ENCODE measurements at places on chromosomes 13 and 19.

GRCh38 chr13:26400545-26400944 is 146.6 kb downstream of the CDK8 start:
- no peak for DNase-seq

- no peak for DNase-seq
Observed at GRCh38 chr13:111469916-111470506, 149.6 kb downstream of the TEX29 start.

DNA sequence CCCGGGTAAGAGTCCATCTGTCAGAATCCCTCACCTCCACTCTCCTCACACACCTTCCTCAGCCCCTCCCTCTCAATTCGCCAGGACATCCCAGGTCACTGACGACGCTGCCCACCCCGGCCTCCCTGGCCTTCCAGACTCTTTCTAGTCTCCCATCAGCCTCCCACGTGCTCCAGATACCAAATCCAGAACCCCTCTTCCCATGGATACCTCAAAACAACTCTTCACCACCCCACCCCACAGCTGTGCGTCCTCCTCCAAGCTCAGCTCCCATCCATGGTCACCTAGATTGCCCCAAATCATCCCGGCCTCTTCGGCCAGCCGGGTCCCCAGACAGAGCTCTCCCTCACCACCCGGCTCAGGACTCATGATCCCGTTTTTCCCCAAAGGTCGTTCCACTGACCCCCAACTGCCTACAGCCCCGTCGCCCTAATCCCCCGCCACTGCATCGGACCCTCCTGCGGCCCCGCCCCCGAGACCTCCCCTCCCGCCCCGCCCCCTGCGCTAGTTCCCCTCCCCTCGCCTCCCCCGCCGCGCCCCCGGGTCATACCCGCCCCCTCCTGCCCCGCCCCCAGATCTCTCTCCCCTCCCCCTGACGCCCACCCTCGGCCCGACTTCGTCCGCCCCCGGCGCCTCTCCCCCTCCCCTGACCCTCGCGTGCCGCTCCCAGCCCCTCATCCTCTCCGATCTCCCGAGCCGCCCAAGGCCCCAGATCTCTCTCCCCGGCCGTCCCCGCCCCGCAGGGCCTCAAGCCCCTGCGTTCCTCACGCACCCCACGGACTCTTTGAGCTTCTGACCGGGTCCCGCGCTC is 546 bp downstream of the UBXN6 start:
- no peak for DNase-seq

DNA sequence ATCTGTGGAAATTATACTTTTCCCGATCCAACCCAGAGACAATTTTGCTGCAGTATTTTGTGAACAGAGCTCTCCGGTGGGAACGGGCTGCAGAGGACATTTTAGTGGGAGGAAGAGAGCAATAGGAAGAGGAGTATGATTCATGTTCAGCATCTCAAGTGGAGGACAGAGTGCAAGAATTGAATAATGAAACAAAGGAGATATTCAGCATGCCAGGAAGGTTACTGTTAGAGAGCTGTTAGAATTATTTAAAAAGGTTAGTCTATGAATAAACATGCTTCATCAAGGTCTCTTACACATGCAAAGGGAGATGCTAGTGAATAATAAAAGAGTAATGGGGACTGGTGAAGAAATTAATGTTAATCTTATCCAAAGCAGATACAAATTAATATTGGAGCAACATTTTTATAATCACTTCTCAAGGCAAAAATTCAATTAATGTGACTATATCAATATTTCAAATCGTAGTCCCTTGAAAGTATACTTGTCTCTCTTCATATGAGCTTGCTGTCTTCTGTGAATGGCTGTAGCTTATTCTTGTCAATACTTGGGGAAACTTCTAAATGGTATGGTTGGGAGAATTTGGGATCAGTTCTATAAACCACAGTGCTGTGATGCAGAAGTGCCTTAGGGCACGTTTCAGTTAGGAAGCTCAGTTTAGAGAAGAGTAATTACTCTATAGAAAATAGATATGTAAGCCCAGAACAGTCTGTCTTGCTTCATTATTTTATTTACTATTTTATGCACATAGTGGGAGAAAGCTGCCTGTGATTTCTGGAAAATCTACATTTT is 1165.8 kb downstream of the OLFM4 start:
- no peak for DNase-seq

DNA sequence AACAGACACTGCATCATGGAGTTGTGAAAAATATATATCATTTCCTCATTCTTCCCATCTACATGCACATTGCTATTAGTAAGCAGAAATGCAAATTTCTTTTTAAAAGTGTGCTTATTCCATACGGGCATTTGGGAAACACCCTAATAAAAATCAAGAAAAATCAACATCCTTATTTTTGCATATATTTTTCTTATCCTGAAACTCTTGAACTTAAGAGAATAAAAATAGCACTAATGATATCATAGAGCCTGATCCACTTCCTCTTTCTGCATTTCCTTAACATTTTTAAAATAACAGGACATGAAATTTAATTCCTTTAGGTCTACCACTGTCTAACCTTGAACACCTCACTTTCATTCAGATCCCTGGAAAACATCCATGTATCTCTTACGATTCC is 123.3 kb downstream of the VWA8 start:
- DNase-seq, result no peak

- DNase-seq, result no peak
Observed at GRCh38 chr13:22563272-22563671, 617.5 kb upstream of the SGCG start.

DNA sequence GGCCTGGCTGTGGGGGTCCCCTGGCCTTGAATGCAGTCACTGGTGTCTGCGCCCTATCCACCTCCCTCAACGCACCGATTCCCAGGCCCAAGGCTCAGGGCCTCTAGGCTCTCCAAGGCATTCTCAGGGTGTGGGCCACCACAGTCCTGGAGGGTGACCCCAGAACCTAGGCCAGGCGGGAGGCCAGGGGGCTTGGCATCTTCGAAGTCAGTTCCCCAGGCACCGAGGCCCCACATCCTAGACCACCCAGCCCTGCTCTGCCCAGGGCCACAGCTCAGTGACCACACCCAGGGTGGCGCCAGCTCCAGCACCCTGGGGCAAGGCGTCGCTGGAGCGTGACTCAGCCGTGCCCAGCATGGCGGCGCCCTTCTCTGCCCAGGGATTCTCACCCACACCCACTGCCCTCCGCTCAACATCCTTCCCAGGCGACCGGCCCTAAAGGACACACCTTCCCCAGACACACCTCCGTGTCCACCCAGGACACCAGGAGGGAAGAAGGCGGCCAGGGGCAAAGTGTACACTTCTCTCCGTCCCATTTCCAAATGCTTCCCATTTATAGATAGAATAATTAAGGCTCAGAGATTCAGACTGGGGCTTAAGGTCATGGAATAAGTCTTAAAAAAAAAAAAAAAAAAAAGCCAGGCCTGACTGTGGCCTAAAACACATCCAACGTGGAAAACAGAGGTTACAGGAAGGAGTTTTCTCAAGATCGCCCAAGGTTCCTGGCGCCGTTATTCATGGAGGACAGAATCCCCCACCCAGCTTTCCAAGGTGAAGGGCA is 36.4 kb upstream of the NANOS3 start:
- no peak for DNase-seq

- no peak for DNase-seq
Observed at GRCh38 chr13:79805317-79805716, 324.4 kb downstream of the NDFIP2 start.

DNA sequence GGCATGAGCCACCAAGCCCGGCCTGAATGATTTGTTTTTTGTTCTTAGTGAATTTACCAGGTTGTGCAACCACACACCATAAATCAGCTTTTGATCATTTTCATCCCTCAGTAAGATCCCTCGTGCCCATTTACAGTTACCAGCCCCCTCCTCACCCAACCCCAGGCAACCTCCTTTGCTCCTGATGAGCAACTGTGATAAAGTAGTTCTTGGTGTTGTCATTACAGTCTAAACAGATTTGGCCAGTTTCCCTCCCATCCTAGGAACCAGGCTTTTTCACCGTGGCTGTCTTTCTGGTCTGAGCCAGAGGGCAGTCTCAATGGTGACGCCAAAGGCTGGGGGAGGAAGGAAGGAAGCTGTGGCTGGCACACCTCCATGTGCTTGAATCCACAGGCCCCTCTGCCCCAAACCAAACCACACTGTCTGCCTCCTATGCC is 61.2 kb upstream of the WDFY2 start:
- DNase-seq, result peak; percentile 7

GRCh38 chr13:51795419-51795818 is 8.5 kb downstream of the DHRS12 start:
- no peak for DNase-seq

DNA sequence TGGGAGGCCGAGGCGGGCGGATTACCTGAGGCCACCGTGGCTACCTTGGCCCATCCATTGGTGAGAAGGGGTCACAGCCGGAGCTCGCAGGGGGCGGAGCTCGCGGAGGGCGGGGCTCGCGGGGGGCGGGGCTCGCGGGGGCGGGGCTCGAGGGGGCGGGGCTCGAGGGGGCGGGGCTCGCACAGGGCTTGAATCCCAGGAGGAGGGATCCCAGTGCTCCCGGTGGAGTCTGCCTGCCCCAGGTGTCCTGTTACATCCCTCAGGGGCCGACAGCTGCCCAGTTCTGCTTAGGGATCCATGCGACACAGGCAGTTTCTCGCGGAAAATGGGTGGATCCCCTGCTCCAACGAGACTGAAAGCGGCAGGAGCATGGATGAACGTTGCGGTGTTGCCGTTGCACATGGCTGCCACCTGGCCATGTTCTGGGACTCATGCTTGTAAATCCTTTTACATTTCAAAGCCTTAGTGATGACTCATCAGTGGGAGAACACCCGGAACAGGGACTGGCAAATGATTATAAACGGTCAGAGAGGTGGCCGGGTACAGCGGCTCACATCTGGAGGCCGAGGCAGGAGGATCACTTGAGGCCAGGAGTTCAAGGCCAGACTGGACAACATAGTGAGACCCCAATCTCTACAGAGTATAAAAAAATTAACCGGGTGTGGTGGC is 25.1 kb downstream of the TMPRSS9 start:
- no peak for DNase-seq

GRCh38 chr19:15426485-15427349 is 7.9 kb upstream of the AKAP8L start:
- DNase-seq, result no peak

GRCh38 chr19:33404506-33405253 is 31.2 kb downstream of the CEBPG start:
- DNase-seq, result no peak

DNA sequence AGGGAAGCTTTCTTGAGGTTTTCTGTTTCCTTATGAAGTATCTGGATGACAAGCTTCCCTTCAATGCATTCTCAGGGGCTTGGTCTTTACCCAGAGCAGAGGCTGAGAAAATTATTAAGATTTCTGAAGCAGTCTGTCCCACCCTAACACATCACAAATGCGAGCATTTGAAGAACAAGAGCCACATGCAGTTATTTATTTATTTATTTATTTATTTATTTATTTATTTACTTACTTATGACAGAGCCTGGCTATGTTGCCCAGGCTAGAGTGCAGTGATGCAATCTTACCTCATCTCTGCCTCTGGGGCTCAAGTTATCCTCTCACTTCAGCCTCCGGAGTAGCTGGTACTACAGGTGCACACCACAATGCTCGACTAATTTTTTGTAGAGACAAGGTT is 38.4 kb downstream of the SPRYD7 start:
- DNase-seq, result no peak

DNA sequence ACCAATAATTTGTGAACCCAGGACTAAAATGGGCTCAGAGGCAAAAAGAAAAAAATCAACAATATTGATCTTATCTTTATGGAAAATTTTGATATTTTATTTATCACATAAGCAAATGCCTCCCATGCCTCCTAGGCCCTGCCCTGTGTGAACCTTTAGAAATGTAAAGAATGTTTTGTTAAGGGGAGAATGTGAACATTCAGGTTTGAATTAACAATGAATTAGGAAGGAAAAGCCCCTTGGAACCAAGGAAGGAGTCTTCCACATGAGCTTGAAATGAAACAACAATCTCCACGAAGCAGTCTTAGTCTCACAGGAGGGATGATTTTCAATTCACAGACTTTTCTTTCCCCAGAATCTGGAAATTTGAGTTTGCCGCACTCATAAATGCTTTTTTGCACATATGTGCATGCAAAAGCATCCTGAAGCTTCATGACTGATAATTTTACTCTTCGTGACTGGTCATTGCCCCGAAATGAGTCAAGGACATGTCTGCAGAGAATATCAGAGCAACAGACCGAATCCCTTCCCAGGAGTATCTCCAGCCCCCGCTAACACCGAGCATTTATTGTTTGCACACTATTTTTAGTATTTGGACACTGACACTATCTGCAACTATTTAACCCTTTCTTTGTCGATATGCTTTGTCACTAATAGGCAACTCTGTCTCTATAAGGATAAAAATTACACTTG is 135.2 kb downstream of the DCT start:
- DNase-seq, result no peak

DNA sequence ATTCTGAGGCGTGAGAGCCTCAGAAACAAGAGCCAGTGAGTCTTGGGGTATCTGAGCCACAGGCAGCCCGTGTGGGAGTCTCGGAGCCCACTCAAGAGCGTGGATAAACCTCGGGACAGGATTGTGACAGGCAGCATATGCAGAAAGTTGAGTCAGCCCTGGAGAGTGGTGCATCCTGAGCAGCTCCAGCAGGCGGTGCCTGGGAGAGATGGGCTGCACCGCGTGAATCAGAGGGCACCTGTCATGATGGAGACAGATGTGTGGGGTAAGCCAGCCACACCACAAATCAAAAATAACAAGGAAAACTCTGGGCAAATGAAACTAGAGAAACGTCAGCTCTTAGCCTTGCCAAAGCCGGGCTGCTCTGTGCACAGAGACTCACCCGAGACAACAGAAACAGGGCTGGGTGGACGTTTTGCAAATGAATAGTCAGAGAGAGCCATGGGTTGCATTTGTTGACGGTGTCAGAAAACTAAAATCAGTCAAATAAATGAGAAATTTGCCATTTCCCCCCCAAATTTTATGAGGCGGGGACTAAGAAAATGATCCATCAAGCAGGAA is 30.0 kb upstream of the POP4 start:
- DNase-seq, result no peak

DNA sequence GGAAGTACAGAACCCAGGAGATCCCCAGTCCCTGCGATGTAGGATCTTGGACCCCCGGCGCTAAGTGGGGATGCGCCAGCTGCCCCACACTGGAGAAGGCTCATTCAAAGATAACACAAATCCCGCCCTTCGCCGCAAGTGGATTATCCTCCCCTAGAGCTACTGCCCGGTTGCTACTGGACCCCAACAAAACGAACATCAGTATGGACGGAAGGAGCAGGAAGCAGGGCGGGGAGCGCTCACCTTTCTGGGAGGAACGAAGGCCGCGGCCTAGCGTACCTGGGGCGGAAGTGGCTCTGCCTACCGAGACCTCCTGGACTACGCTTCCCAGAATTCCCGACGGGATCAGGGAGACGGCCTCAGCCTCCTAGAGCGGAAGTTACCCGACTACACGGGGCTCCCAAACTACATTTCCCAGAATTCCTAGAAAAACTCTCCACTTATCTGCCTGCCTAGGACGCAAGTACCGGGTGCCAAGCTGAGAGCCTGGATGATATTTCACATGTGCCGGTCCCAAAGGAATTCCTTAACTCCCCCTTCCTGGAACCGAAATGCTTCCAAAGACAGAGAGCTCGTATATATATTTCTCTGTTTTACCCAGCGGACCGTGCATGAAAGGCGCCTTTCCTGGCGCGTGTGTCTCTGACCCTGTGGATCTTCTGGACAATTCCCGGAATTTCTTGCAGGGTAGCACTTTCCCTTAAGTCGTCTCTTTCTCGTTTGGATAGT is at the start of gene ZNF112:
TSS of gene ZNF112 (minus strand) at position 298 of the 729 bp plus-strand sequence. CDS start 16,141 bp downstream, outside the sequence.
- no peak for DNase-seq

- DNase-seq, result no peak
Observed at GRCh38 chr13:91349992-91350911, 2.8 kb downstream of the MIR17HG start.

Data from stimulated activated CD8-positive, alpha-beta memory T cell treated with anti-CD3 and anti-CD28 coated beads, Interleukin-15, amount 100 ng/mL, for 1 hour (primary cell).